ENCODE measurements at places on chromosomes 12 and 14.

GRCh38 chr12:119870457-119870856 lies 6.7 kb downstream of the CIT start:
- DNase-seq: no peak

DNA sequence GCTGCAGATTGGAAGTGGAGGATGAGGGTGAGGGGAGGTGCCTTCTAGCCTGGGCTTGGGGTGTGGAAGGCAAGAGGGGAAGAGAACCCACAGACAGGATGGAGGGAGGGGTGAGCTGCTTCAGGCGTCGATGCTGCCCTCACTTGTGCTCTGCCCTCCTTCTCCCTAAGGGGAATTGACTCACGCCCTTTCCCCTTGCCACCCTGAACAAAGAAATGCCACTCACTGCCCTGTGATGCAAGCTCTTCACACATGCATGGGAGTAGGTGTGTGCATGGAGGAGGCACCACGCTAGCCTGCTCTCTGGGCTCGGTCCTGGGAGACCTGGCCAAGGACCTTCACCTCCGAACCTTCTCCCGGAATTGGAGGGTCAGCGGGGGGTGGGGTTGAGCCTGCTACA lies 35.7 kb upstream of the PRMT8 start:
- no peak for DNase-seq

GRCh38 chr12:88037770-88038169 lies 8.6 kb upstream of the C12orf50 start:
- no peak for DNase-seq

DNA sequence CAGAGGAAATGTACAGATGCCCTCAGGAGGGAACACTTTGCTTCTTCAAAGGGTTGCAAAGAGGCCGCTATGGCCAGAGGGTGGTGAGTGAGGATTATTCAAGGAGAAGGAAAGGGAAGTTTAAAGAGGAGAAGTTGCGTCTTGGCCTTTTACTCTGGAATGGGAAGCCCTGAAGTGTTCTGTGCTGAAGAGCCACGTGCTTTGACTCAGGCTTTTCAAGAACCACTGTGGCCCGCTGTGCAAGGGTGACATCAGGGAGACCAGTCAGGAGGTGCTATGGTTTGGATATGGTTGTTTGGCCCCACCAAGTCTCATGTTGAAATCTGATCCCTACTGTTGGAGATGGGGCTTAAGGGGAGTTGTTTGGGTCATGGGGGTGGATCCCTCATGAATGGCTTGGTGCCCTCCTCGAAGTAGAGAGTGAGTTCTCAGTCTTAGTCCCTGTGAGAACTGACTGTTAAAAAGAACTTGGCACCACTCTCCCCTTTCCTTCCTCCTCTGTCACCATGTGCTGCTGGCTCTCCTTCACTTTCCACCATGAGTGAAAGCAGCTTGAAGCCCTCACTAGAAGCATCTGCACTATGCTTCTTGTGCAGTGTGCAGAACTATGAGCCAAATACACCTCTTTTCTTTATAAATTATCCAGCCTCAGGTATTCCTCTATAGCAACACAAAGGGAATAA lies 66.1 kb upstream of the DUSP6 start:
- DNase-seq: no peak

DNA sequence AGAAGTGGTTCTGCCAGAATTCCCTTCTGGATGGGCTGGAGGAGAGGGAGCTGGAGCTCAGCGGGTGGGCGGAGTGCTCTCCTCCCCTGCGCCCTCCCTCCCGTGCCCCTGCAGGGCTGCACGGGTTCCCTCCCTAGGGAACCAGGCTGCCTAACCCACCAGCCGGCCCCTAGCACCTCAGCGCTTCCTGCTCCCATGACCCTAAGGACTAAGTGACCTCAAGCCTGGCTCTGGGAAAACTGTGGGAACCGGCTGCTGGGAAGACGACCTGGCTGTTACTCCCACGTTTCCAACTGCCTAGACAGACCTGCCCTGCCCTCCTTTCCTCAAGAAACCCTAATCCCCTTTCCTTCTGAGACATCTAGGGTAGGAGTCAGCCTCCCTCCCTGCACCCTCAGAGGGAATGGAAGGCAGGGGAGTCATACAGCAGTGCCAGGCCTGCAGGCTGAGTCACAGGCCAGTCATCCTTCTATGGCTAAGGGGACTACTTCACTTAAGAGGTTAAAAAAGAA lies 31.5 kb downstream of the SLC6A12 start:
- DNase-seq: no peak

DNA sequence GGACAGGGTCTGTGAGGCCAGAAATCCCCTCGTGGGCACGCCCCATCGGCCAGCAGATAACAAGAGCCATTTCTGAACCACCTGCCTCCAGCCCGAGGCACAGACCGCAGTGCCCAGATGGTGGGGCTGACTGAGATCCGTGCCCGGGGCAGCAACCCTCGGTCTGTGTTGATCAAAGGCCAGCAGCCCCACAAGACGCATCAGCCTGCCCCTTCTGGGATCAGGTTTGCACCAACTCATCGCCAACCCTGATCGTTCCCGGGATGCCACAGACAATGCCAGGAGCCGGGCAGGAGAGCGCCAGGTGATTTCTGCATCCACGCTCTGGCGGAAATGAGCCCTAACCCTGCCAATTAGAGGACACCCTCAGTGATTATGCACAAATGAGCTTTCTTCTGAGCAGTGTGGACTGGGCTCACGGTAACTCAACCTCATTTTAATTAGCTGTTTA lies 64.5 kb downstream of the TESC start:
- no peak for DNase-seq

DNA sequence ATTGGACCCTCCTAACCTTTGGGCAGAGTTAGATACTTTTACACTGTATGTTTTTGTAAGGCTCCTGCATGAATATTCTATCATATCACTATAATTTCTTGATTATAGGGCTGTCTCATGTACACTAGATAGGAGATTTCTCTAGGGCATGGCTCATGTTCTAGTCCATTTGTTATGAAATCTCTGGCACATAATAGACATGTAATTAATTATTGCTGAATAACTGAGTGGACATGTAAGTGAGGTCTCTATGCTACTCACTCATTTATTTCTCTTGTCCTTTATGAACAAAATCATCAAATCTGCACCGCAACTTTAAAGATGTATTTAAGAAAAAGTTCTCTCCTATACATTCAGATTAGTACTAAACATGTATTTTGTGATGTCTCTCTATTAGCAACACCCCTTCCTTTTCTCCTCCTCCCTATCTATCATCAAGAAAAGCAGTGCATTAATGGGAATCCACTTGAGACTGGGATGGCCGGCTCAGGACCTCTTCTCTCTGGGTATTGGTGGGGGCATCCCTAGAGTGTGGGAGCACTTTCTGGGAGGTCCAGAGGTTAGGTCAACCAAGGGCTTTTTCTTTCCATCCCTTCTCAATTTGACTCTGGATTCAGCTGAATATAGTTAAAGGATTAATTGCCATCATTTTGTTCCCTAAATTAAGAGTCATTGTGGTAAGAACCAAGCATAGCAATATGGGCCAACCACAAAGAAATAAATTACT lies 168.0 kb upstream of the HMGA2 start:
- no peak for DNase-seq

- no peak for DNase-seq
These were observed 93.8 kb downstream of the NDUFA12 start for GRCh38 chr12:94909663-94910062.

DNA sequence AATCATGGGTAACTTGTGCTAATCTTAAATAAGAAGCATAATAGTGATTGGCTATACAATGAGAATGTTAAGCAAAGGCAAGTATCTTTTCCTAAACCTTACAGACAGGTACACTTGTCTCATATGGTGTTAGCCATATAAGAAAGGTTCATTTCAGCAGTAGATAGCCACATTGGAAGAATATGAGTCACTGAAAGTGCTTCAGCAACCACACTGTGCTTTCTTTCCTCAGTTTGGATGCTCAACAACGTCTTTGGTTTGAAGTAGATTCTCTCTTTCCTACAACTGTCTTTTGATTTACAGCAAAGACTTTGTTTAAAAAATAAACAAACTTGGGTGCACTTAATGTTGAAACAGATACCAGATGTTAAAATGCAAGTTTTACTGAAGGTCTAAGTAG lies 8.9 kb downstream of the DDHD1 start:
- no peak for DNase-seq

- no peak for DNase-seq
These were observed 6.3 kb upstream of the NYNRIN start for GRCh38 chr14:24392325-24393091.

- no peak for DNase-seq
These were observed 70.6 kb upstream of the ACTN1 start for GRCh38 chr14:69049675-69050074.

- no peak for DNase-seq
These were observed 924.1 kb upstream of the TMEM132C start for GRCh38 chr12:127342861-127343260.

GRCh38 chr14:68081489-68081888 lies 261.9 kb downstream of the RAD51B start:
- DNase-seq: no peak

- no peak for DNase-seq
These were observed 10.8 kb downstream of the PTGR2 start for GRCh38 chr14:73862480-73862879.

- no peak for DNase-seq
These were observed 166.5 kb downstream of the PHETA1 start for GRCh38 chr12:111202237-111202915.

GRCh38 chr14:63857466-63858030 lies 4.7 kb downstream of the SYNE2 start:
- DNase-seq: peak; percentile 26

DNA sequence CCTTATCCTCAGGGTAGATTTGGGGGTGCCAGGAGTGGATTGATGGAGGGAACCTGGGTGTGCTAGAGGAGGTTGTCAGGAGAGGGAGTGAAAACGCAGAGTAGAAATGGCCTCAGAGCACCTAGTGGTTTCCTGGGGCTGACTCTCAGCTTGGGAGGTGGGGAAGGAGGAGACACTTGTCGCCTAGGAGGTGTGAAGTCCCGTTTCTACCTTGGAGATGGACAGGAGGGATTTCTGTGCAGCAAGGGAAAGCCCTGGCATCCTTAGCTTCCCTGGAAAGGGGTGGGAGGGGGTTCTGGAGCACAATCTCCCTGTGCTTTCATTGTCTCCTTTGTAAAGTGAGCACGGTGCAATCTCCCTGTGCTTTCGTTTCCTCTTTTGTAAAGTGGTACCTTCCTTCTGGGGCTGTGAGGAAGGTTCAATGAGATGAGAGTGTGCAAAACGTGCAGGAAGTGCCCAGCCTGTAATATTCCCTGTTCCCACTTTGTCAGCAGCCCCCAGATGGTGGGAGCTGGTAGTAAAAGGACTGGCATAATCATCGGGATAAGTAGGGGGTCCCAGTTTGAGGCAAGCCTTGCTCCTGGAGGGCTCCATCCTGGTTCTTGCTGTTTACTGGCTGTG lies 1.6 kb downstream of the OAS3 start:
- no peak for DNase-seq

DNA sequence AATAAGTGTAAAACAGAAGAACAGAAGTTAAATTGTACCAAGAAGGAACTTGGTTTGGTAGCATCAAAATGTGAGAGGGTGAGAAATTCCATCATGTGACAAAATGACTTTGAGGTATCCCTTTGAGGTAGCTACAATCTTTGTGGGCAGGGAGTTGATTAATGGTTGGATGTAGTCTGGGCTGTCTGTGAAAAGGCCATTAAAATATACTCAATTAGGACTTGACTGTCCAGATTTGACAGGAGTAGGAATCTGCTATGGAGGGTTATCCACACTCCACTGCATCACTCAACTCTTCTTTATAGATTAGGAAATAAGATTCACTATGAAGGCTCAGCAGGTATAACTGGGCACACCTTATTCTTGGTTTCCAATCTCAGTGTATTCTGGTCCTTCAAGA lies 7.4 kb upstream of the YBX3 start:
- DNase-seq: no peak

- DNase-seq: no peak
These were observed 58.7 kb downstream of the ST8SIA1 start for GRCh38 chr12:22275843-22276242.

- no peak for DNase-seq
These were observed 87.1 kb downstream of the TMEM260 start for GRCh38 chr14:56666716-56667115.

DNA sequence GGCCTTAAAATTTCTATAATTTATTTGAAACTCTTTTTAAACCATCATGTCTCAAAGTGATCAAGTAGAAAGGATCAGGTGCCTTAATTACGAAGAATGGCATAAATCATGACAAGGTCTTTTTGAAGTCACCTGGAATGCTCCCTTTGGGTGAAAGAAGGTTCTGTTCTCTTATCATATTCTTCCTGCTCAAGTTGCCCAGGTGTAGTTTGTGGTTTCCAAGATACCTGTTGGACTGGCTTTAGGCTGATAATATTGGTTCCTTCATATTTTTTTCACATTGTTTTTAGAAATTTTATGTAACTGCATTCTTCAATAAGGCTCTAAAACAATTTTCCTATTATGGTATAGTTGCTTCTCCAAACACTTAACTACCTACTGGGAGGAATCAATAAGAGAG lies 29.2 kb downstream of the RASSF3 start:
- no peak for DNase-seq

DNA sequence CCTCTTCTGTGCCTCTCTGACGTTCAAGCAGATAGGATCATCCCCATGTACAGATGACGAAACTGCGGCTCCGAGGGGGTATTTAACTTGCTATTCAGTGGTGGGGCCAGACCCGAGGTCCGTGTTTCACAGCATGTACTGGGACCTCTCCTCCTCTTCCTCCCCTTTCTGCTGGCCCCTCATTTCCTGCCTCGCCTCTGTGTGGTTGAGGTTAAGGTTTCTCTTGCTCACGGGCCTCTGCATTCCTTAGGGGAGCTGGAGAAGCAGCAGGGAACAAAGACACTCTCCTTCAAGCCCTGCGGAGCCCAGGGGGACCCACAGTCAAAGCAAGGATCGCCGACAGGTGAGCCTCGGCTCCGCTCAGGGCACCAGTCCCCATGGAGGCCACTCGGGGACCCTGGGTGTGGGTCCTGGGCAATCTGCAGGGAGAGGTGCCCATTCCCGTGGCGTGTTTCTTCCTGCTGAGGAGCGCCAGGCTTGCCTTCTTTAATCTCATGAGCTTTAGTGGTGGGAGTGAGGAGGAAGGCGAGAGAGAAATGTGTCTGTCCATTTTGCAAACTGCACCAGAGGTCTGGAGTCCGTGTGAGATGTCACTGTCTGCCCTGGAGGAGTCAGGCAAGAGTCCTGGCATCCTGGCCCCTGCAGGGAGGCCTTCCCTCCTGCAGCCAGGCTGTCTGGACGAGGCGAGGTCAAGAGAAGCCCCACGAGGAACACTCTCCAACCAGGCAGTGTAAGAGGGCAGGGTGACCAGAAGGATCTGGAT lies 45.0 kb downstream of the SLC6A12 start:
- DNase-seq: no peak

DNA sequence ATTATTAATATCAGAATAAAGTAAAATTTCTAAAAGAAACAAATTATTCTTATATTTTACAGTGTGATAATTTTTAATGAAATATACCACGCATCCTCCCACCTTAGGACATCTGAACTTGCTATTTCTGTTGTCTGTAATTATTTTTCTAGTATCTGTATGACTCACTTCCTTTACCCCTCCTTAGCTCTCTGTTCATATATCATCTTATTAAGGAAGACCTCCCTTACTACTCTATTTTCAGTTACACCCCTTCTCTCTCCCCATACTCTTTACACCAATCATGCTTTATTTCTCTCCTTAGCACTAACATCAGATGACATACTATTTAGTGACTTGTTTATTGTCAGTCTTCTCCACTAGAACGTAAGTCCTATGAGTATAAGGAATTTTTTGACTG lies 34.2 kb upstream of the C12orf50 start:
- no peak for DNase-seq

Data from stimulated activated CD4-positive, alpha-beta T cell treated with anti-CD3 and anti-CD28 coated beads, Interleukin-1b, Interleukin-23, amount 100 ng/mL, for 1 hour (primary cell).